Stimulated activated CD4-positive, alpha-beta T cell treated with anti-CD3 and anti-CD28 coated beads, Interleukin-1b, Interleukin-23, amount 100 ng/mL, for 1 hour (primary cell): ENCODE measurements at places on chromosomes 11 and 22.

- no peak for DNase-seq
Measured at GRCh38 chr11:119750056-119750455, 21.1 kb upstream of the NECTIN1 start.

- no peak for DNase-seq
Measured at GRCh38 chr11:43242401-43242800, 69.4 kb upstream of the API5 start.

DNA sequence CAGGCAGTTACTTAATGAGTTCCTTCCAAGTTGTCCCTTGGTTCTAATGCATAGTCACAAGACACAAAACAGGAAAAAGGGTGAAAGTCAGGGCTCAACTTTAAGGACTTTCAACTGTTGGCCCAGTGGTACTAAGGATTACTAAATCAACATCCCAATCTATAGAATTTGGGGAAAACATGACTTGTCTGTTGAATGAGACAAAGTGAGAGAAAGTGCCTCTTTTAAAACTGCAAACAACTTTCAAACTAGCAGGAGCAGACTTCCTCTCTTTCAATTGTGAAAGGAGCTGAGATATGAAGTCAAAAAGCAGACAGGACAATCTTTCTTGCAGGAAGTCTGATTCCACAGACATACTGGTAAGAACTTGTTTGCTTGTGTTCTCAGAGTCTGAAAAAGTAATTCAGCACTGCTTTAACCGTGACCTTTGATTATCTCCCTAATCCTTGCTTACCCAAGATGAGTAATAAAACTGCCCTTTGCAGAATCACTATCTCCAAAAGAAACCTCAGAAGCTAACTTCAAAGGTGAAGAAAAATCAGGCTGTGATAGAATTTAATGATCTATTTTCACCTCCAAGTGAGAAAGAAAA lies 960.7 kb upstream of the RAG2 start:
- DNase-seq = no peak

- no peak for DNase-seq
Measured at GRCh38 chr11:111331711-111332479, 33.5 kb downstream of the POU2AF3 start.

GRCh38 chr11:96237766-96238266 lies 105.2 kb downstream of the MAML2 start:
- no peak for DNase-seq

DNA sequence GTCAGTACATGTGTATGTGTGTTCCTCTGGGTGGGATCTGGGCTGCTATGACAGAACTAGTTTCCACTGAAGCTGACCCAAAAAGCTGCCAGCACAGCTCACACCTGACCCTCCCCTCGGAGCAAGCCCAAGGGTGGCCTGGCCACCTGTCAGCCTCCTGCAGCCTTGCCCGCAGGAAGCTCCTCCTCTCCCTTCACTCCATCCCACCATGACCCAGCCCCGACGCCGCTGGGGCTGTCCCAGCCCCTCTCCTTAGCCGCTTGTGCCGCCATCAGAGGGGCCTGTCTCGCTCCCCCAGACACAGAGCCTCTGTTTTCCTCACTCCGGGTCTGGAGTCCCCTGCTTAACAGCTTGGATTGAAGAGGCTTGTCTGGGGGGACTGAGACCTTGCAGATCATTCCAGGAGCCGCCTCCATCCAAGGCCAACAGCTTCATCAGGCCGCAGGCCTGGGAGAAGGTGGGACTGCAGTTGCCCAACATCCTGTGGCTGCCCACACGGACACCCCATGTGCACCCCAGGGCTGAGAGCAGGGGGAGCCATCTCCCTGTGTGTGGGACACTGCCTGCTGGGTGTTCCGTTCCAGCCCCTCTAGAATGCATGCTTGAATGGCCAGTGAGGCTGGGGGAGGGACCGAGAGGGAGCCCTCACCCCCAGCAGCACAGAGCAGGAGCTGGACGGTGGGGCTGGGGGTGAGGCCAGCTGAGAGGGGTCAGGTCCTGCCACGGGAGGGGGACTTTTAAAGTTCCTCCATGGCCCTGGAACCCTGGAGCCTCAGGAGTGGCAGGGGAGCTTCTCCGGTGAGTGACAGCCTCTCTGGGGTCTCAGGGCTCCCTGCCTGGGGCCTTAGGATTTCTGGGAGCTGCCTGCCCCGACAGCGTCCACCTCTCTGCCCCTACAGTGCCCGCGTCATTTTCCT lies 696 bp downstream of the MRGPRF start:
- no peak for DNase-seq

- DNase-seq = no peak
Measured at GRCh38 chr22:30602049-30602448, 4.9 kb upstream of the TCN2 start.

GRCh38 chr11:123197711-123198110 lies 2.7 kb upstream of the CLMP start:
- DNase-seq = no peak

DNA sequence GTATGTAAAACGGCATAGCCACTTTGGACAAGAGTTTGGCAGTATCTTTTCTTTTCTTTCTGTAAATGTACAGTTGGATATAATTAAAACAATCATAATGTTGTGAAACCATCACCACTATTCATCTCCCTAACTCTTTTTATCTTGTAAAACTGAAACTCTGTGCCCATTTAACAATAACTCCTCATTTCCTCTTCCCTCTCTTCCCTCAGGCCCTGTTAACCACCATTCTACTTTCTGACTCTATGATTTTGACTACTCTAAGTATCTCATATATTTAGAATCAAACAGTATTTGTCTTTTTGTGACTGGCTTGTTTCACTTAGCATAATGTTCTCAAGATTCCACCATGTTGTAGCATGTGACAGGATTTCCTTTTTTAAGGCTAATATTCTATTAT lies 10.2 kb downstream of the SCUBE2 start:
- DNase-seq = no peak

- DNase-seq = no peak
Measured at GRCh38 chr11:3659595-3660515, 11.3 kb downstream of the CHRNA10 start.

DNA sequence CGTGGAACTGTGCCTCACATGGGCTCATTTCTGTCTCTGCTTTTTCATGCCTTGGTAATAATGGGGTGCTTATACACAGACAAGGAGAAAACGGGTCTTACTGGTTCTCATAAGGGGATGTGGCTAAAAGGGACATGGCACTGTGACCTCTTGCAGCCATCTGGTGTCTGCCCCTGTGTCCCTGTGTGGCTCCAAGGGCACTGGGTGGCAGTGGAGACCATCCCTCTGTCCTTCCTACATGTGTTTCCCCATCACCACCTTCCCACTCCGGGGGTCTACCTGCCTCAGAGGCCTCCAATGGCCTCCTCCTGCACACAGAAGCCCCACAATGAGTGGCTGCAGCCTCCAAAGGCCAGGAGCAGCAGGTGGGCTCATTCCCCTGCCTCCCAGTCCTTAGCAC lies 221.2 kb downstream of the CEP164 start:
- DNase-seq = no peak

GRCh38 chr22:24183321-24184031 lies 2.2 kb downstream of the SUSD2 start:
- DNase-seq = no peak

DNA sequence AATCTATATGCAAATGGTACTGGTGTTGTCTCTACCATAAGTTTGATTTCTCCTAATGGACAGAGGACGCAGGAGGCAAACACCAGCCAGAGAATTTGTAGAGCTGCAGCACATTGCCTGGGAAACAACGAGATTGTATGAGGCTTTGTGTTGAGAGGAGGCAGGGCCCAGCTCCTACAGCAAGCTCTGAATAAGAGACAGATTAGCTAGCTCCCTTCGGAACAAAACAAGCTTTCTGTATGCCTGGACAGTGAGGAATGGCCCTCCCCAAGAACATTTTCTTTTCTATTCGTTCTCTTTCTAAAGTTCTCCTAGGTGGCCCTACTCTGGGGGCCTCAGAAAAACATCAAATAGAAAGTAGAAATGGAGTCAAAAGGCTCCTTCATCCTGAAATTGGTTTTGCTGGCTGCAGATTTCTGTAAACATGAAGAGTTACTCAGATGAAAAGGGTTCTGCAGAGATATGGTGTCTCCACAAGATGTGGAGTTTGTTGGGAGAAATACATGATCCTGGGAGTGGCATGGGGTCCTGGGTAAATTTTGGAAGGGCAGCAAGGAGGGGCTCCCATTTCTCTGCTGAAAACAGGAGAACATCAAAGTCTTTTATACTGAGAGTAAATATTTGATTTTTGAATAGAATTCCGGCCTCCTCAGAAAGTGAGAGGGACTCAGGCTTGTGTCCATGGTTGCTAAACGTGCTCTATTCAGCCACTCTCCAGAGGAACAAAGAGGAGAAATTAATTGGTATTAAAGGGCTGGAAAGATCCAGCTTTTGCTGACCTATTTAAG lies 6.8 kb upstream of the HEPACAM start:
- no peak for DNase-seq

GRCh38 chr11:21472261-21472660 lies 720.6 kb upstream of the ANO5 start:
- no peak for DNase-seq

DNA sequence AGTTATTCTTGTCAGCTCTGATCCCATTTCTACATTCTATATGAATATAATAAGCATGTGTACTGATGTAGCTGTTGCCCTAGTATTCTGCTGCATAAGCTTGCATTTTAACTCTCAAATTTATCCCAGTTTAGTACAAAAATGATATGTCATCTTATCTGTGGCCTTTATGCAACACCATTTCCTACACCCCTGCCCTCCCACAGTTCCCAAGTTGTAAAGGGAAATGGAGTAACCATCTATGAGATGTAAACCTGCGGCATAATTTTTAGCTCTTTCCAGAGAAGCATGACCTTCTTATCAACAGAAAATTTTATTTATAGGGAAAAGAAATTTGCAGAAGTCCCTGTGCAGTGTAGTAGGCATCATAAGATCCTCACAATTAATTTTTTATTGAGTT lies 18.9 kb upstream of the CARD18 start:
- DNase-seq = no peak

- no peak for DNase-seq
Measured at GRCh38 chr11:287821-288477, 977 bp upstream of the PGGHG start.

DNA sequence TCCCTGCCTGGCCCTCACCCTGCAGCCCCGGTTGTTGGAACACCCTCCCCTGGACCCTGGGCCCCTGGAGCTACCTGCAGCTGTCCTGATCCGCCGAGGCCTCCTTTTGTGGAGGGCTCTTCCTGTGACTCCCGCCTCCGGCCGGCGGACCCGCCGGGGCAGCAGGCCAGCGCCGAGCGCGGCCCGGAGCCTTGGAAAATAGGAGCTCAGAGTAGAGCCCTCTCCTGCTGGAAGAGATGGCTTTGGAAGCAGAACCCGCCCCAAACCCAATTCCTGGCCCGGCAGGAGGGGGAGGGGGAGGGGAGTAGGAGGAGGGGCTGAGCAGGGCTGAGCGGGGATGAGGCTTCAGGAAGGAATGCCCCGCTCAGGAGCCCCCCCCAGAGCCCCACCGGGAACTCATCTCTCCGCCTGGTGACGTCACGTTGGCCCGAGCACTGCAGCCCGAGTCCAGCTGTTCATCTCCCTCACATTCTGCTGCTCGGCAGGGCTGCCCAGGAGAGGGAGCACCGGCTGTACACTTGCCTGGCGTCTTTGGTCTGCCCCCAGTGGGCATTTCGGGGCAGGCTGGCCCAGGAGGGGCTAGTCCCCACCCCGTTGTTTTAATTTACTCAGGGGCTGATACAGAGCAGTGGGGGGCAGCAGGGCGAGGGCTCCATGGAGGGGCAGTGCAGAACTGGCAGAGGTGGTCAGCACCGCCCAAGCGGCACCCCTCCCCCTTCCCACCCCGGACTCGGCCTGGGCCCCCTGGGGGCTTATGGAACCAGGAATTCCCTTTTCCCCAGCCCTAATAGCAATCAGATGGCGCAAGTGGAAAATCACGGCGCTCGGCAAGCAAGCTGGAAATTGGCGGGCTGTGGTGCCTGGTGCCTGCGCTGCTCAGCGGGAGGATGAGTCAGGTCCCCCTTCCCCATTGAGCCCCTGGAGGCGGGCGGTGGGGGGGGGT lies at the start of gene MRGPRF:
Gene MRGPRF (minus strand): TSS at position 238 of the 943 bp plus-strand sequence. CDS start 3,345 bp downstream, outside the sequence.
- DNase-seq = no peak

DNA sequence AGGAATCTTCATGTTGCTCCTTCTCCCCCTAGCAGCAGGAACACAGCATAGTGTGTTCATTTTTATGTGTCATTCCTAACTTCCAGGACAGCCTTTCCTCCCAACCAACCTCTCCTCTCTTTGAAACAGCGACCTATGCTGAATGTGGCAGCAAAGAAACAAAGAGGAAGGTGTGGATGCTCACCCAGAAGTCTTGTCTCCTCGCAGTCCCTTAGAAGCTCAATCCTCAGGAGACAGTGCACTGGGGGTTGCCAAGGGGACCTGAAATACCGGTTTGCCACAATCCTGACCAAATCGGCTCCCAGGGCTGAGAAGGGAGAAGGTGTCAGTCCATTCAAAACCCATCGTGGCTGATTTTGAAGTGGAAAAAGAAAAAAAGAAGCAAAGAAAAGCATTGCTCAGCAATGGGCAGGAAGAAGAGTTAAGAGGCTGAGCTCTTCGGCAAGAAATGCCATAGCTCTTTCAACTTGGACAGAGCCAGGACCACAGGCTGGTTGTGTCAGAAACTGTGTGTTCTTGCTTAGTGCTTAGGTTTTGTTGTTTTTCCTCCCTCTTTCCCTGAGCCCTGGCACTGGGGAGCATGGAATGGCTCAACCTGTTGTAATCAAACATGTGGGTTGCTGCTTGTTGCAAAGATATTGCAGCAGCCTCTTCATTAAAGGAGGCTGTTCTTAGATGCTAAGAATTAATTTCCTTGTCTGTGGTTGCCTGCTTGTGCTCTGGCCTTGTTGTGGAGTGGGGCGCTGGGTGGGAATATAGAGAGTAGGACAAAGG lies 30.4 kb upstream of the TENM4 start:
- DNase-seq = no peak

DNA sequence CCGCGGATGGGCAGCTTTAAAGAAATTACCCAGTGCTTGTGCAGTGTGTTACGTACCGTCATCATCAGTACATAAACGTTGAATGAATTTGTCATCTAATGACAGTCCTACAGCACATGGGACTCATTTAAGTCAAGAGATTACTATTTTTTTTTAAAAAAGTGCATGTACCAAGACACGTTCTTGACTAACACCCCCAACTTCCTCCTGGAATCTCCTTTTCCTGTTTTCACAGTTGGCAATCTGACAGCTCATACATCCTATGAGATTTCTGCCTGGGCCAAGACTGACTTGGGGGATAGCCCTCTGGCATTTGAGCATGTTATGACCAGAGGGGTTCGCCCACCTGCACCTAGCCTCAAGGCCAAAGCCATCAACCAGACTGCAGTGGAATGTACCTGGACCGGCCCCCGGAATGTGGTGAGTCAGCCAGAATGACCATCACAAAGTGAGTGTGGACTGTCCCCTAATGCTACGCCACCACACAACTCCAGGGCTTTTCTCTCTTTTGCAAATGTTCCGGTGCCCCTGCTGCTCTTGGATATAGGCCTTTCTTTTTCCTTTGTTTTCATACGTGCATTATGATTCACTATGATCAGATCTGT lies 162.0 kb upstream of the SORL1-AS1 start:
- DNase-seq = no peak

DNA sequence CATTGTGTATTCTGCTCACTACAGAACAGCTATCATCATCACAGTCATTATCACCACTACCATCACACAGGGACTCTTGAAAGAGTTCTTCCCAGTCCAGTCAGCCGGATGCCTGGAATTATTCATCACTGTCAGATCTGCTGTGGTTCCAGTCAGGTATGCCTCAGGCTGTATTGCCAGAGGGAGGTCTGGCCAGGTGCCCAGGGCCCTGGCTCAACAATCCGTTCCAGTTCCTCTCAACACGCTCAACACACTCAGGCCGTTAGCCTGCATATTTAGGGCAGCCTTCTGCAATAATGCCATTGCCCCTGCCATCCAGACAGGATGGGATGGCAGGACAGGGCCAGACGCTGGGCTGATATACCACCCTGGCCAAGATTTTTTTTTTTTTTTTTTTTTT lies 28.6 kb upstream of the RASL10A start:
- no peak for DNase-seq
